Stimulated activated CD4-positive, alpha-beta T cell treated with anti-CD3 and anti-CD28 coated beads, Interleukin-2, amount 100 ng/mL, for 24 hours (primary cell): ENCODE measurements at places on chromosomes 3 and 15.
A peak's percentile ranks its signal among the peaks of the same experiment; 100 is the strongest.

- no peak for DNase-seq
These were observed 134.4 kb upstream of the DAZL start for GRCh38 chr3:16739541-16740105.

DNA sequence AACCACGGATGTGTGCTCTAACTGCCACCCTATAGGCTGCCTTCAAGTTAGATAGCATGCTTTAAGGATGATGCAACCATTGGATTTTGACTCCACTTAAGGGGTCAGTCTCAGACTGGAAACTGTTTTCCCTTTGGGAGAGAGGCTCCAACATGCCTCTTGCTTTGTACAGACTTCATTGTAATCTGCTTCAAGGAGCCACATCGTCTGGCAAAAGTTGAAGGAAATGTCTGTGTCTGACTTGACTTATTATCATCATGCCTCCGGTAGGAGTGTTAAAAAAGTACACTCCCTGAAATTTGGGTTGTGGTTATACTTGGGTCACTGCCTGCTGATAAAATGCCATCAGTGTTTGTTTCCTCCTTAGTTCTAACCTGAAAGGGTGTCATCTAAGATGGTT is 245.4 kb upstream of the CDIN1 start:
- no peak for DNase-seq

GRCh38 chr15:99980752-99981151 is 247.5 kb upstream of the LYSMD4 start:
- no peak for DNase-seq

DNA sequence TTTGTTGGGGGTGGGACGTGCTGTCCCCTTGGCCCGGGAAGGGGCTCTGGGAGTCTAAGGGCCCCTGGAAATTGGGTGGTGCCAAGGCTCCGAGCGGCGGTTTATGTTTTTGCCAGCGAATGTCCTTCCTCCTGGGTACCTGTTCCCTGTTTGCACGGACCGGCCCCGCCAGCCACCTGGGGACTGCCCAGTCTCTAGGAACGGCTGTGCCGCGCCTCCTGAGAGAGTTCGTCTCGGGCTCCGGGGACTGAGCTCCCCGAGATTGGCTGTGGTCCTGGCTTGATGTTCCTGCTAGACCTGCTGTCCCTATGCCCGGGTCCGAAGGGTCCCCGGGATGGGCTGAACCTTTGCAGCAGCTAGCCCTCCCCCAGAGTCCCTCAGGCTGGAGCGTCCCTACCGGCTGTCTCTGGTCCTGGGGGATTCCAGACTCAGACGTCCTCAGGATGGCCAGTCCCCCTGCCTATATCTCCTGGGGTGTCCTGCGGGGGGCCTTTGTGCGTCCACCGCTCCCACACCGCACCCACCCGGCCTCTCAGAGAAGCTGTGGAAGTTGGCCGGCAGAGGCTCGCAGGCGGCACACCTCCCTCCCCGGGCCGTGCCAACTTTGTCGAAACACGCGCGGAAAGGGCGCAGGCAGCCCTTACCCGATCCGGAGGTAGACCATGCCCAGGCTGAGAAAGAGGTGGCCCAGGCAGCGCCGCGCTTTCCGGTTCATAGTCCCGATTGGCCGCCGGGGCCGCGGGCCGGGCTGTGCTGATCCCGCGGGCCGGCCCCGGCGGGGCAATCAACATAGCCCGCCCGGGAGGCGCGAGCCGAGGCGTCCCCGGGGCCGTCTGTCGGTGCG is 547 bp downstream of the WNT7A start:
- DNase-seq: peak; percentile 48

GRCh38 chr15:49814709-49815108 is 193.9 kb downstream of the DTWD1 start:
- no peak for DNase-seq

DNA sequence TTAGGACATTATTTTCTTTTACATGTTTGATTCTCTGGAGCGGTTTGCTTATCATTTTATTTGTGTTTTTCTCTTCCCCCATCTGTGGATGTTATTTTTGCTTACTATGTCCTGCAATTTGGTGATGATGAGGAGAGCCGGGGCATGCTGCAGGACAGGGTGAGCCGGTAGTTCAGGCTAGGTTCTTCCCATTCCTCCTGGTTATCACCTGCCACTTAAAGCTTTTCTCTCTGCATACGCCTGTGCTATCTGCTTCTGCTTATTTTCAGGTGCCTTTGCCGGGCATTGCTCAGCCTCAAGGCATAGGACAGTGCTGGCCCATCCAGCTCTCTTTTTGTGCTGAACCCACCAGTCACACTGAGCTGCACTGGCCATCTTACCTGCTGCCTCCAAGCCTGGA is 85.8 kb downstream of the MCTP2 start:
- no peak for DNase-seq
